ENCODE measurements at places on chromosomes 11 and 22. TPM values are rescaled to one million over a fixed set of nuclear protein-coding genes. Genes with fewer than 3 reads are reported as not detected.

- DNase-seq = no peak
These were observed 4.1 kb upstream of the SLC25A1 start for GRCh38 chr22:19182472-19183157.

VPS26B gene
- total RNA-seq = 17.7 TPM

GRCh38 chr11:68311160-68312116 is 953 bp upstream of the LRP5 start:
- no peak for DNase-seq

SLC22A8 gene
- not detected for total RNA-seq

- DNase-seq = no peak
These were observed 11.1 kb downstream of the IGF2 start for GRCh38 chr11:2128130-2128510.

DNA sequence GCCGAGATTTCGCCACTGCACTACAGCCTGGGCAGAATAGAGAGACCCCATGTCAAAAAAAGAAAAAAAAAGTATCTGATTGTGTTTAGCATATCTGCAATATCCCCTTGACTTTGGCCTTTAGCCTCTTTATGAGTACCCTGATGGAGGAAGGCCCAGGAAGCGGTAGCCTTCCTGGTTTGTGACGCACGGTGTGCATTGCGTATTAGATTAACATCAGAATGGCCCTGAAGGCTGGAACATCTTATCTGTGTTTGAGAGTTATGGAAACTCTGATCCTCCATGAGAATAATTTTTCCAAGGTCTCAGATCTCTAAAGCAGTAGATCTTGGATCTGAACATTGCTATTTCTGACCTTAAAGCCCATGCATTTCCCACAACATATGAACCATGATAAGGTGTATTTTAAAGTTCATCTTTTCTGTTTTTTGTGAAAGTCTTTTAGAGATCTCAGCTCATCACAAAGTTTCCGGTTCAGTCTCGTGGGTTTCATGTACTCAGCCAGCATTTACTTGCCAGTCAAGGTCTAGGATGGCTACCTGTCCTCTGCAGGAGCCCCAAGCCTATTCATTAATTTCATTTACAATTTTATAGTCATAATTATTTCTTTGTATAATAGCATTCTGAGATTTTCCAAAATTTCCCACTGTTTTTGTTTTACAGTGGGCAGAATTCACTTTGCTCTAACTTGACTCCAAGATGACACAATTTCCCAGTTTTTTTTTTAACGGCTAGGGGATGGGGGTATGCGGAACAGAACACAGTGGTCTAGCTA is 605 bp upstream of the FDX1 start:
- no peak for DNase-seq

DNA sequence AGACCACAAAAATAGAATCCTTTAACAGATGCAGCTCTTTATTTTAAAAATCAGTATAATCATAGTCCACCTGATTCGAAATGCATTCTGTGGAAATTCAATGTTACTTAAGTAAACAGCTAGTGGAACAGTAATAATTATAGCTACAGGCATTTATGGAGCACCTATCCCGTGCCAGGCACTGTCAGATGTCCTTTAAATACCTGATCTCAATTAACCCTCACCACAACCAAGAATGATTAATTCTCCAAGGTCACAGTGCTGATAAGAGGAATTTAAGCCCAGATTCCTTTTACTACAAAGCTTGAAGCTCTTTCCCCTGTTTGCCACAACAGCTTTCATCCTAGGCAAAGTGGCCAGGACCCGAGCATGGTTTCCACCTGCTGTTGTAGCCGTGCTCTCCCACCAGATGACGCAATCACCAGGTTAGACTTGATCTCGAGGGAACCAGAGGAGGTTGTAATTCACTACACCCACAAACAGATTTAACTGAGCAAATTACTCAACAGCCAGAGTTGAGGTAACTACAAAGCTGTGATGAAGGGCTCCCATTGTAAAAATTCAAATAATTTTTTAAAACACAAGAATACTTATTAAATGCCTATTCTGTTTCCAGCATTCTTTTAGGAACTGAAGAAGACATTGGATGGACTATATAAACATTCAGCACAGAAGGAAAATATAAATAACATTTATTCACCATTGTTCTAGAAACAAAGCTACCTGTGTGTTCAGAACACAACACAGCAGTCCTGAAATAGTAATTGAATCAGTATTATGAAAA is 10.3 kb downstream of the PRDM10 start:
- peak; percentile 81 for DNase-seq

- DNase-seq = no peak
These were observed 29.8 kb upstream of the PPP6R3 start for GRCh38 chr11:68430801-68431200.

GGTLC3 gene
- total RNA-seq = not detected

HEPHL1 gene
- total RNA-seq = 0.69 TPM

DNA sequence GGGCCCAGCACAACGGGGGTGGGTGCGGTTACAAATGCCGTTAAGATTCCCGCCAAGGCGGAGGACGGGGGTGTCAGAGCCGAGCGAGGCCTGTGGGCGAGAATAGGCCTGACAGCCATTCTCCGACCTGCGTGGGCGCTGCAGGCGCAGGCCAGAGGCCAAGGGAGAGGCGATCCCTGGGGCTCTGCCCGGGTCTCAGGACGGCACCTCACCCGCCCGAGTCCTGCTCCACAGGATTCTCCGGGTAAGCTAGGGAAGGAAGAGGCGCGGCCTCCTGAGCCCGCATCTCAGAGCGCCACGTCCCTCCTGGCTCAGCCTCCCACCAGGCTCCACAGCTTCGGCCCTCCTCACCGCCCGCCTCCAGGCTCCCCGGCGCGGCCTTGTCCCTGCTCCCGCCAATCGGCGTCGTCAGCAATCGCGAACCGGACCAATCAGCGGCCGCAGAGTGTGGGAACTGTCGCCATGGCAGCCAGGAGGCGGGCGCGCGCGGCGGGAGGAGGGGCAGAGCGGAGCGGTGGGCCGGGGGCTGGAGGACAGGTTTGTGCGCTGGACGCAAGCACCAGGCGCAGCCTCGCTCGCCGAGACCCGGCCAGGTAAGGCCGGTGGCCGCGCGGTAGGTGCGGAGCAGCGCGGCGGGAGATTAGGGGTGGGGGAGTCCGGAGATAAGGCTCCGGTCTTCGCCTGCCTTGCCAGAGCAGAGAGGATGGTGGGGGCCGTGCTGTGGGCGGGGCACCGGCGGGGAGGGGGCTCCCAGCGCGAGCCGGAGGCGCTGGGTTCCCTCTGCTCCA is at the start of gene NUCB2:
TSS of gene NUCB2 (plus strand) at position 504 of the 788 bp plus-strand sequence. CDS start 18,585 bp downstream, outside the sequence.
- DNase-seq = peak; percentile 82

DNA sequence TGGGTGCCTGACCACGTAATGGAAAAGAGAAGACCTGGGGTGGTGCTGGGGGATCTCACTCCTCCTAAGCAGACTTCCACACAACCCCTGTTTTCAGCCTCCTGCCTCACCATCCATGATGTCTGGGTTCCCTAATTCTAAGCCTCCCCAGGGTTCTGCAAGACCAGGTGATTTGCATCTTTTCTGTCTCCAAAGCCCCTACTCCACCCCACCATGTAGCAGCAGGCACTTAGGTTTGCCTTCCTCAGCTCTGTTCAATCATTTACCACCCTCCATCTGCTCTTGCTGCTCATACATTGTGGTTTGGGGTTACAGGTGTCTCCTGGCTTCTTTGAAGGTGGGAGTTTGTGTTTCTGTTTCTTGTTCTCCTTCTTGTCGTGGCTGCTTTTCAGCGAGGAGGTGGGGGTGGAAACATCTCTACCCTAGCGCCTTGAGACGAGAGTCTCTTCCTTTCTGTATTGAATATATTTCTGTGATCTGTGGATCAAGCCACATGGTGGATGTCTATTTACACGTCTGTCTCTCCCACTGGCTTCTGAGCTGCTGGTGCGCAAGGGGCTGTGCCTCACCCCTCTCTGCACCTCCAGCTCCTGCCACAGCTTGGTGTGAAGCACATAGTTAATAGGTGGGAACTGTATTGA is 6.6 kb upstream of the SSTR3 start:
- DNase-seq = no peak

DNA sequence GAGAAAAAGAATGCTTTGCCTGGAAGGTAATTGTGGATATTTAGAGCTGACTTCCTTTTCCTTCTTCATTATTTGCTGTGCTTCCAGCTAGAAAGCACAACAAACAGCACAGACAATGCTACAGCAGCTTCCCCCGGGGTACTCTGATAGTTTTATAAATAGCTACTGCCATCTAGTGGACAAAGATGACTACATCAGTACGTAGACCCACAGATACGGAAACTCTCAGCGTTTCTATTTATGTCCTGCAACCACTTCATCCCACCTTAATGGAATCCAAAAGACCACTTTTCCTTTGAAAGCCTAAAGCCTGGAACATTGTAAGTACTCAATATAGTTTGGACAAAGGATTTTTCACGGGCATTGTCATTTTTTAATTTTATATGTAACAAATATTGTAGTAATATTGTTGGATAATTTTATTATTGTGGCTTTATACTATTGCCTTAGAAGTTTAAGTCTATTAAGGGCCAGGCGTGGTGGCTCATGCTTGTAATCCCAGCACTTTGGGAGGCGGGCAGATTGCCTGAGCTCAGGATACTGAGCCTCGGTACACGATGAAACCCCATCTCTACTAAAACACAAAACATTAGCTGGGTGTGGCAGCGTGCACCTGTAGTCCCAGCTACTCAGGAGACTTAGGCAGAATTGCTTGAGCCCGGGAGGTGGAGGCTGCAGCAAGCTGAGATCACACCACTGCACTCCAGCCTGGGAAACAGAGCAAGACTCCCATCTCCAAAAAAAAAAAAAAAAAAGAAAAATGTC is 7.5 kb downstream of the HSPA8 start:
- peak; percentile 73 for DNase-seq

- DNase-seq = no peak
These were observed 2.3 kb upstream of the PEX16 start for GRCh38 chr11:45919806-45920530.

GRCh38 chr11:64485074-64485473 is 105.9 kb upstream of the SLC22A12 start:
- DNase-seq = no peak

DNA sequence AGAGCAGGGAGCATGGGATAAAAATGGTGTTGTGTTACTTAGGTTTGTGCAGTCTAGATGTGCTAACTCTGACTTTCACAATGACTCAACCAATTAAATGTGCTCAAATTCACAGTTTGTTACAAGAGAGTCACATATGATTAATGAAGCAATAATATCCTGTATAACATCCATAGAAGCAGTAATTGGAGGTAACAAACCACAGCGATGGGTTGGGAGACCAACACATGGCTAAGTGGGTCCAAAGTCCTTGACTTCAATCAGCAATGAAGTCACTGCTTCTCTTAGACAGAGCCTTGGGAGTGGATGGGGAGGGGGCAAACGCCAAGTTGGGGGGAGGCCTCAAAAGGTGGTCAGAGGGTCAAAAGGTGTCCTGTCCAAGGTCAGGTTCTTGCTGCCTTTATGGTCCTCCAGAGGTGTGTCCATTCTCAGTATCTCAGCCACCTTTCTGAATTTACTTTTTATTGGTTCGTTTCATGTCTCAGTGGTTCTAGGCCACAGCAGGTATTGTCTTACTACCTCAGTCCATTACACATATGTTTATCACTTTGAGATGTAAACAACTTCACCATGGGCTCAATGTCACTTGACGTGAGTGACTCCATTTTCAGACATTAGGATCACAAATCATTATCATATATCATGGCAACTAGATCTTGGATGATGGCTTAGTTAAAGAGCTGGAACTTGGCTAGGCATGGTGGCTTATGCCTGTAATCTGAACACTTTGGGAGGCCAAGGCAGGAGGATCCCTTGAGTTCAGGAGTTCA is 32.4 kb downstream of the SLN start:
- DNase-seq = peak; percentile 25

DNA sequence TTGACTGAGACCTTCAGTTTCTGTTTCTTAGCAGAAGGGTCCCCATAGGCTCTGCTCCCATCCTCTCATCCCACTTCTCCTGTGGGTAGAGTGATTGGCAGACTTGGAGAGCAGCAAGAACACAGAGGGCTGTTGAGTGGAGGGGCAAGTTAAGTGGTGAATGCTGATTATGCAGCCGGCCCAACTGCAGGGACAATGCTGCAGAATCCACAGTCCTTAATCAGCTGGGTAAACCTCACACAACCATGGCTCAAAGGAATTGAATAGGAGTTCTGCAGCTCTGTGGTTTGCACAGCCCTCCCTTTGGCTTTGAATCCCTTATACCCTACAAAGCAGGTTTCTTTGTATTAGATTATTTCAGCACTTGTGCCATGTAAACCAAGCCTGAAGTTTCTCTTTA is 161.1 kb downstream of the NAV2 start:
- DNase-seq = no peak

DNA sequence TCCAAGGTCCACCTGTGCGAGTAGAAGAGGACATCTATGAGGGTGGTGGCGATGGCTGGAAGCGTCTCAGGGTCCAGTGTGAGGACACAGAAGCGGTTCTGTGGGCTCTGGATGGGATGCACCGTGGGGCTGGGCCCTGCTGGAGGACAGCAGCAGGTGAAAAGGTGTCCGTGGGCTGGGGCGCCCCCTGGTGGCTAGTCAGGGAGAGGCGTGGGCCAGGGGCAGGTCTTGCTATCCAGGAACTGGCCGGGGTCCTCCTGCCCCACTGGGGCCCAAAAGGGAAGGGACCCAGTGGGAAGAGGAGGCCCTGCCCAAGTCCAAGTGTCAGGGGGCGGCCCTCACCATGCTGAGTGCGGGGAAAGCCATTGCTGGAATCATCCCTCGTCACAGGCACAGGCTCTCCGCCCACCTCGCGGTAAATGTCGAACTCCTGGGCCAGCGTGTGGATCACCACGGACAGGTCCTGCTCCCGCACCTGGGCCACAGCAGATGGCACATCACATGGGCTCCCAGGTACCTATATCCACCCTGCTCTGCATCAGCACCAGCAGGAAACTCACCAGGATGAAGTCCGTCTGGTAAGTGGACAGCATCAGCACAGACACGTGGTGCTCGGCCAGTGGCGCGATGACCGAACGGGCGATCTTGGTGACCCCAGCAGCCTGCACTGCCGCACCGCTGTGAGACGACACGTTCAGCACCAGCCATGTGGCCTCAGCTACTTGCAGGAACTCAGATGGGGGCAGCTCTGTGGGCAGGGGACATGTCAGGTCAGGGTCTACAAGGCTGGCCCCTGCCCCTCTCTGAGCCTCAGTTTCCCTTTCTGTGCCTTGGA is 2.3 kb downstream of the CASTOR1 start:
- DNase-seq = peak; percentile 36

- no peak for DNase-seq
These were observed 174.8 kb downstream of the BUD13 start for GRCh38 chr11:116598036-116598435.

- DNase-seq = no peak
These were observed 205.7 kb downstream of the SNX19 start for GRCh38 chr11:130710497-130711012.

GRCh38 chr11:108530426-108530825 is 32.2 kb upstream of the POGLUT3 start:
- DNase-seq = no peak

RSF1 gene
- 18.1 TPM for total RNA-seq

GRCh38 chr11:112769584-112769983 is 191.6 kb upstream of the NCAM1 start:
- no peak for DNase-seq

RFPL3 gene
- total RNA-seq = not detected

DNA sequence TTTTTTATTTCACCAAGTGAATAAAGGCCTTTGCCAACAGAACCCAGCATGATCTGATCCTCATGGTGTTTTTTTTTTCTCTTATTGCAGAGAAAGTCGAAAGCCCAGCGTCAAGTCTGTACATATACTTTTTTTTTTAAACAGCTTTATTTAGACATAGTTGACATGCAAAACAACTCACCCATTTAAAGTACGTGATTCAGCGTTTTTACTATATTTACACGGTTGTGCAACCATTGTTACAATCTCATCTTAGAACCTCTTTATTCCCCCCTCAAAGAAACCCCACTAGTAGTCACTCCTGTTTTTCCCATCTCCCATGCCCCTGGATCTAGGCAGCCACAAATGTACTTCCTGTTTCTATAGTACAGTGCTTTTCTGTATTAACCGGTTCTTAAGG is 20.6 kb upstream of the AP1B1 start:
- no peak for DNase-seq

- DNase-seq = no peak
These were observed 138.4 kb upstream of the DDI1 start for GRCh38 chr11:103898065-103898464.
